ENCODE measurements at places on chromosomes 3 and 15.
A peak's percentile ranks its signal among the peaks of the same experiment; 100 is the strongest.

GRCh38 chr15:29678504-29679034 lies 143.7 kb downstream of the TJP1 start:
- no peak for DNase-seq

DNA sequence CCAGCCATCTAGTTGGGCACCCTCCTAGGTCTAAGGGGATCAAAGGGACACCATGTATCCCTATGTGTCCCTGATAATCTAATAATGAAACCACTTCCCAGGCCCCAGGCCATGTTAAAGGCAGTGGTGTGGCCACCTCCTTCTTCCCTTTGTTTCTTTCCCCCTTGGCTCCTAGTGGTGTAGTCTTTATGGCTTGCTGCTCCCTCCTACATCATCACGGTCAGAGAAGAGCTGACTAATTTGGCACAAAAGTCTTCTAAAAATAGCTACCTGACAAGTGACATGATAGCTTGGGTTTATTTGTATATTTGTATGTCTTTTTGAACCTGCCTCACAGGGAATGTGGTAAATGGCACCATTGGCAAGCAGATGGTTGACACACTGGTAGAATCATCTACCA lies 131.0 kb upstream of the CHRM5 start:
- no peak for DNase-seq

DNA sequence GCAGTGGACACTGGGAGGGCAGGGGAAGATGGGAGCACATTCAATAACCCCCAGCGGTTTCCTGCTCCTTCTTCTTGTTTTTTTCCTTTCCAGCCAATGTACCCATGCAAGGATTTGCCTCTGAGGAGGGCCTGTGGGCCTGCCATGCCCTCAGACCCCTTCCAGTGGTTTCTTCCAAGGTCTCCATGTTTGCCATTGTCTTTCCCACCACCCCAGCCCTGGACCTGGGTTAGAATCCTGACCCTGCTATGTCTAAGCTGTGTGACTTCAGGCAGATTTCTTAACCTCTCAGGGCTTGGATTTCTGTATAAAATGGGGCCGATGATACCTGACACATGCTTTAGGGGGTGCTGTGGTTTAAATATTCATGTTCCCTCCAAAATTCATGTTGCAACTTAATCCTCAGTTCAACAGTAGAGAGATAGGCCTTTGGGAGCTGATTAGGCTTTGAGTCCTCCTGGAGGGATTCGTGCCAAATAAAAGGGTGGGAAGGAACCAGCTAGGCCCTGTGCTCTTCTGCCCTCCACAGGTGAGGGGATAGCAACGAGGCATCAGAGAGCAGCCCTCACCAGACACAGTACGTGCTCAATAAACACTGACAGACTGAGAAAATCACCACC lies 46.3 kb upstream of the FLNB start:
- DNase-seq: no peak

- DNase-seq: no peak
These were observed 1074.8 kb upstream of the ALCAM start for GRCh38 chr3:104291878-104292277.

DNA sequence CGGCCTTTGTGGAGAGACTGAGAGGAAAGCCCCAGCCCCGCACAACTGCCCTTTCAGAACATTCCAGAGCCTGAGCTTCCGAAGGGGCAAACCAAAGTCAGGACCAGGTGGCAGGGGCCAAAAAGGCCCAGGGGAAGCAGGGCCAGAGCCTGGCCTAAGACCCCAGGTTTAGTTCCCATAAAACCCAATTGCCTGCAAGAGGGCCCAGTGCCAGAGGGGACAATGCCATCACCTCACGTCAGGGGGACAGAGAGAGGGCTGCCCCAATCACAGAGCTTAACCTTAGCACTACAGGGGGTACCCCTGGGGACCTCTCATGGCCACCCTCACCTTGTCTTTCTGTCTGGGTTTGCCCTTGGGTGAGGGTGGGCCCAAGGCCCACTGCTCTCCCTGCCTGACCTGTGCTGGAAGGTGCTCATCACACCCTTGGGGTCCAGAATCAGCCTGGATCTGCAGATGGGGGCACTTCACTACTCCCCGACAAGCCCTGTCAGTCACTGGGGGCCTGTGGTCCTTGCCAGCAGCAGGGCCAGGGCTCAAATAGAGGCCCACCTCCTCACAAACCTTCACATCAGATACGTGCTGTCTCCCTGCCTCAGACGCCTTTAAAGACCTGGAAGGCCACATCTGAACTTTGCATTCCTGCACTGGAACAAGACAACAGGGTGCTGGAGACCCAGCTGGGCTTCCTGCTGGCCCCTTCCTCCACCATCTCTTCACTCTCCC lies 3.8 kb downstream of the CALML4 start:
- DNase-seq: no peak

GRCh38 chr15:27084844-27085243 lies 113.9 kb downstream of the GABRG3 start:
- DNase-seq: no peak

DNA sequence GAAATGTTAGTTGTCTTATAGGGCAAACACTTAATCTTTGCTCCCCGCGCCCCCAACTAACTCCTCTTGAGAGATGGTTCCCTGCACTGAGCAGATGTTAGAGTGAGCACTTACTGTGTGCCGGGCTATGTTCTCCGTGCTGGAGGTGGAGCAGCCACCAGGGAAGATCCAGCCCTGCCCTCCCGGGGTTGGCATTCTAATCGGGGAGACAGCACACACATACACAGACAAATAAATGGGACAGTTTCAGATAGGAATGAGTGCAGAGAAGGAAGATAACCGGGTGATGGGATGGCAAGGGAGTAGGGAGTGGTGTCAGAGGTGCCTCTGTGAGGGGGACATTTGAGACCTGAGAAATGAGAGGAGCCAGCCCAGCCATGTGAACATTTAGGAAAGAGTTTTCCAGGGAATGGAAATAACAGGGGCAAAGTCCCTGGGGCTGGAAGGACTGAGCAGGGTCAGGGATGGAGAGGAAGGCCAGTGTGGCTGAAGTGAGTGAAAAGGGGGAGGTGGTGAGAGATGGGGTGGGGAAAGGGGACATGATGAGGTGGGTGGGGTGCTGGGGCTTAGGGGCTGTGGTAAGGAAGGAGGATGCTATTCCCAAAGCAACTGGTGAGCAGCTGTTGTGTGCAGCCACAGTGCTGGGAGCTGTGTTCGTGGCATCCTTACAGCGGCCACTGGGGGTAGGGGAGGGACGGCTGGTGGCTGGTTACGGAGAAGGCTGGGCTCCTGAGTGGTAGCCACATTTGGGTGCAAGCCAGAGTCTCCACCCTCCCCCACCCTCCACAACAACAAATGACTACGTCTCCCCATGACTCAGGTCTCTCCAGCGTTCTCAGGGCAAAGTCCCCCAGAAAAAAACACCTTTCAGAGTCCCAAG lies 15.4 kb upstream of the FGD5 start:
- peak; percentile 57 for DNase-seq

DNA sequence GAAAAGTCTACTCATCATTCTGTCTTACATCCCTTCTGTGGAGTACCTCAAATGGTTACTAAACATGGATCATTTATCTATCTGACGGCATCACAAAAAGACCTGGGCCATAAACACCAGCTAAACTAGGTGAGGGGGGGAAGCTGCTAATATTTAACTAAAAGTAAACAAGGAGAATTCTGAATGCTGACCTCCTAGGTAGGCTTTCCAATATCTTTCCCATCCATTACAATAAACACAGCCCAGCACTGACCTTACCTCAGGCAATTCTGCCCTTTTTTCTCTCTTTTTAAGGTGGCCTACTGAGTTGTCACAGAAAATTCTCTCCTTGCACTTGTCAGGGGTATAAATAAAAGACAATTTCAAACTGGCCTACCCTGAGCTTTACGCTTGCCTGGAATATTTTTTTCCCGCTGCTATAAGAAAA lies 33.1 kb downstream of the USF3 start:
- DNase-seq: no peak

GRCh38 chr3:177893331-177893730 lies 642.9 kb upstream of the KCNMB2 start:
- no peak for DNase-seq

DNA sequence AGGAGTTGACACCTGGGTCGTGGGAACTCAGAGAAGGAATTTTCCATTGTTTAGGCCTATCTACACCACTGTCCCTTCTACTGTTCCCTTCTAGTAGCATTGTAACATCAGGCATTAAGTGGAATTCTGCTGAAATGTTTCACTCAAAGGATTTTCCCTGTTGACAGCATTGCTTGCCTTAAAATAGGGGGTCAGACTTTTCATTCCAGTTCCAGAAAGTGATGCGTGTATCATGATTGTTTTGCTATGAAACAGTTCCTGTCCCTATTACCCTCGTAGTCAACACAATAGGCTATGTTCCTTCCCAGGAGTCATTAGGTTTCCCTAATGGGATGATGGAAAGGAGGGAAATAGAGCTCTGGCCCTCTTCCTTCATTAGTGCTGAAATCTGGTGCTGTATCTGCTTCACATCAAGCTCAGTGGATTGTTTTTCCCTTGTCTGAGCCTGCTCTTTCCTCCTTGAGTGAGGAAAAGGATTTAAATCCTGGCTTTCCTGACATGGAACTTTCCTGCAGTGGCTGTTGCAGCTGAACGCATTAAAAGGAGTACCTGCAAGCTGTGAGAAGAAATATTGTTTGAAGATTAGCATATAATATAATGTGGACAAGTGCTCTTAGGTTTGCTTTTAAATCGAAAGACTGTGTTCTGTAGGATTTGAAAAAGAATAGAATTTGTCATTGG lies 195.9 kb downstream of the KLHL25 start:
- no peak for DNase-seq

DNA sequence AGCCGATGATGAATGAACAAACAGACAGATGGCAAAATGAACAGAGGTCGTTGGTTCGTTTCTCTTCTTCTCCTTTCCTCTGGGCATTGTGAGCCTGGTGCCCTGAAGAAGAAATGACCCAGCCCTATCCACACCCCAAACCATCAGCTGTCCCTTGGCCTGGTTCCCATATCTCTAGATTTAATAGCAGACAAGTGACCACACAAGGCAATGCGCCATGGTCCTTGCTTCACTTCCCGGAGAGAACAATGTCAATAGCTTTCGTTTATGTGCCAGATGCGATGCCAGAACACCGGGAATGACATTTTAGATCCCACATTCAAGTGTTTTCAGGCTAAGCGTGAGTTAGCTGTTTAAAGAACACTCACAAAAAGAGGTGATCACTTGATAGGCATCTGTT lies 17.7 kb downstream of the POC1A start:
- peak; percentile 54 for DNase-seq

- no peak for DNase-seq
These were observed 1.7 kb downstream of the KLHL25 start for GRCh38 chr15:85792912-85793590.

- no peak for DNase-seq
These were observed 19.8 kb upstream of the STRIT1 start for GRCh38 chr3:155313300-155313699.

GRCh38 chr15:66298803-66299251 lies 5.5 kb downstream of the DIS3L start:
- no peak for DNase-seq

GRCh38 chr3:66803206-66803605 lies 194.9 kb upstream of the KBTBD8 start:
- DNase-seq: no peak

Data from left cardiac atrium (tissue), 4 donors.